ENCODE measurements at places on chromosomes 5 and 9.

GRCh38 chr5:97501286-97501964 lies 318.4 kb upstream of the RIOK2 start:
- H3K27ac ChIP-seq, result no peak overlapping the region
- no peaks in the 10 kb centered on the region for H3K36me3 ChIP-seq
- H3K27me3 ChIP-seq, result no peaks in the 10 kb centered on the region
- H3K4me3 ChIP-seq, result no peak overlapping the region

DNA sequence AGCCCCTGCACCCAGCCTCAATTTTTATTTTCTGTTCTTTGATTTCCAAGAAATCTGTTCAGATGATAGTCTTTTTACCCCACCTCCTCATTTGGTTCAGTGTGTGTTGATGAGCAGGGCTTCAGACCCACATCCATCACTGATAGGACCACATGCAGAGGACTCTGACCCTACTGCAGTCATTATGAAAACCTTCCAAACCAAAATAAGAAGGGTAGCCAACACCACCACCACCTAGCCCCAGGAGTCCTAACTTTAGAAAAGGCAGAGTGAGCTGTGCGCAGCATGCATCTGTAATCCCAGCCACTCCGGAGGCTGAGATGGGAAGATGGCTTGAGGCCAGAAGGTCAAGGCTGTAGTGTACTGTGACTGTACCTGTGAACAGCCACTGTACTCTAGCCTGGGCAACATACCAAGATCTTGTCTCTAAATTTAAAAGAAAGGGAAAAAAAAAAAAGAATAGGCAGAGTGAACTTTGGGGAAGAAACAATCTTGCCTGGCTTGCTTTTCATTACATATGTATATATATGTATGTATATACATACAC lies 13.0 kb downstream of the CDKN2AIPNL start:
- H3K27me3 ChIP-seq, result no peaks in the 10 kb centered on the region
- no peaks in the 10 kb centered on the region for H3K4me1 ChIP-seq
- DNase-seq, result no peak
- no peak overlapping the region for H3K27ac ChIP-seq
- H3K4me3 ChIP-seq, result no peak overlapping the region
- peaks cover 80% of the 10 kb centered on the region for H3K36me3 ChIP-seq

DNA sequence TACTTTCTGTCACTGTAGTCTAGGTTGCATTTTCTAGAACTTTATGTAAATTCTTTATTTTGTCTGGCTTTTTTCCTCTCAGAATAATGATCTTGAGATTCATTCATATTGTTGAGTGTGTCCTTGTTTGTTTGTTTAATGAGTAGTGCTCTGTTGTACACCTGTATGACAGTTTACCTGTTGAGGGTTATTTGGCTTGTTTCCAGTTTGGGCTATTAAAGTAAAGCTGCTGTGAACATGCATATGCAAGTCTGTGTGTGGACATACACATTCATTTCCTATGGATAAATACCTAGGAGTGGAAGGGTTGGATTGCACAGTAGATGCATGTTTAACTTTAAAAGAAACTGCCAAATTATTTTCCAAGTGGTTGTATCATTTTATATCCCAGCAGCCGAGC lies 30.4 kb downstream of the MVB12B start:
- H3K27me3 ChIP-seq, result no peaks in the 10 kb centered on the region
- no peaks in the 10 kb centered on the region for H3K4me1 ChIP-seq

DNA sequence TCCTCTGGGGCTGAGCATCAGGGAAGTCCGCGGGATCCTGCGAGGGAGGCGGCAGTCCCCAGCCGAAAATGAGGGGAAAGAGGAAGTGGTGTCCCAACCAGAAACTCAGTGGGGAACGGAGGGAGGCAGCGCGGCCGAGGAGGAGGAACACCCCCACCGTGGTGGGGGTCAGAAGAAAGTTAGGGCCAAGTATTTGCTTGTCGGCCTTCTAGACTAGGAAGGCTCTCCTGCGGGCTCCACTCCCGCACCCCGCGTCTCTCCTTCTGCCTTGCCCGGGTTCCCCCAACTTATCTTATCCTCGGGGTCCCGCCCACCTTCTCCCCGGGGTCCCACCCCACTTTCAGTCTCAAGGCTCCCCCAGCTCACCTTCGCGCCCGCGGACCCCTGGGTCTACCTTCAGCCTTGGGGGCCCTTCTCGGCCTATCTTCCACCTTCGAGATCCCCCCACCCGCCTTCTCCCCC lies 557 bp upstream of the PHF2 start:
- H3K27me3 ChIP-seq, result no peaks in the 10 kb centered on the region
- H3K4me3 ChIP-seq, result peak overlapping the region; percentile 73
- peaks cover 49% of the 10 kb centered on the region for H3K4me1 ChIP-seq
- no peaks in the 10 kb centered on the region for H3K36me3 ChIP-seq
- H3K27ac ChIP-seq, result peak overlapping the region; percentile 90
- DNase-seq, result peak; percentile 81

GRCh38 chr9:7144265-7145046 lies 386.7 kb downstream of the KDM4C start:
- DNase-seq, result no peak
- no peak overlapping the region for H3K4me3 ChIP-seq
- H3K27ac ChIP-seq, result no peak overlapping the region
- H3K36me3 ChIP-seq, result no peaks in the 10 kb centered on the region
- no peaks in the 10 kb centered on the region for H3K27me3 ChIP-seq

DNA sequence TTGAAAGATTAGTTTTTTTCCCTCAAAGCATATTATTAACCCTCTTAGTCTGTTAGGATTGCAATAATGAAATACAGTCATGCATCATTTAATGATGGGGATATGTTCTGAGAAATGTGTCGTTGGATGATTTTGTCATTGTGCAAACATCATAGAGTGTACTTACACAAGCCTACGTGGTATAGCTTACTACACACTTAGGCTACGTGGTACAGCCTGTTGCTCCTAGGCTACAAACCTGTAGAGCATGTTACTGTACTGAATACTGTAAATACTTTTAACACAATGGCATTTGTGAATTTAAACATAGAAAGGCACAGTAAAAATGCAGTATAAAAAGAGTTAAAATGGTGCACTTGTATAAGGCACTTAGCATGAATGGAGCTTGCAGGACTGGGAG lies 132.7 kb downstream of the PDE8B start:
- peaks cover 10% of the 10 kb centered on the region for H3K36me3 ChIP-seq
- no peak for DNase-seq
- no peaks in the 10 kb centered on the region for H3K4me1 ChIP-seq
- no peak overlapping the region for H3K27ac ChIP-seq
- no peak overlapping the region for H3K4me3 ChIP-seq

DNA sequence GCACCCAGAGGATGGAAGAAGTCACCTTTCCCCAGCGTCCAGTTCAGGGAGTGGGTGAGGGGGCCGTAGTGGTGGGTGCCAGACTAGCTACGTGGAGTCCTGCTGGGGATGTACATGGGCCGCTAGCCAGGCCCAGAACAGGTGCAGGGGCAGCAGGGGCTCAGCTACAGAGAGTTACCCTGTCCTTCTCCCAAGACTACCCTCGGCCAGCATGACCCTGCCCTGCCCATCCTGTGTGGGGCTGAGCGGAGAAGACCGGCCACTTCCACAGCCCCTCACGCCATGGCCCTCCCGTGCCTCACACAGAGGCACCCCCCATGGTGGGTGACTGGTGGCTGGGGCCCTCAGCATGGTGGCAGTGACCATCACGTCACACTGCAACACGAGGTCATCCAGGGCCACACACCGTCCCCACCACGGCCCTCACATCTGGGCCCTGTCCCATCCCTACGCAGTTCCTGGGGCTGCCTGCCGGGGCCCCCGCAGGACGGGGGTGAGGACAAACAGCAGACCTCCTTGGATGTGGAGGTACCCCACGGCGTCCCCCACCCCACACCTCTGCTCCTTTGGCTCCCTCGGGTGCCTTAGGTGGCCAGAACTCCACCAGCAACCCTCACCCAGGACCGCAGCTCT lies 977 bp upstream of the DPP7 start:
- DNase-seq, result no peak
- H3K4me1 ChIP-seq, result no peaks in the 10 kb centered on the region
- H3K27me3 ChIP-seq, result no peaks in the 10 kb centered on the region
- peak overlapping the region; percentile 82 for H3K4me3 ChIP-seq

DNA sequence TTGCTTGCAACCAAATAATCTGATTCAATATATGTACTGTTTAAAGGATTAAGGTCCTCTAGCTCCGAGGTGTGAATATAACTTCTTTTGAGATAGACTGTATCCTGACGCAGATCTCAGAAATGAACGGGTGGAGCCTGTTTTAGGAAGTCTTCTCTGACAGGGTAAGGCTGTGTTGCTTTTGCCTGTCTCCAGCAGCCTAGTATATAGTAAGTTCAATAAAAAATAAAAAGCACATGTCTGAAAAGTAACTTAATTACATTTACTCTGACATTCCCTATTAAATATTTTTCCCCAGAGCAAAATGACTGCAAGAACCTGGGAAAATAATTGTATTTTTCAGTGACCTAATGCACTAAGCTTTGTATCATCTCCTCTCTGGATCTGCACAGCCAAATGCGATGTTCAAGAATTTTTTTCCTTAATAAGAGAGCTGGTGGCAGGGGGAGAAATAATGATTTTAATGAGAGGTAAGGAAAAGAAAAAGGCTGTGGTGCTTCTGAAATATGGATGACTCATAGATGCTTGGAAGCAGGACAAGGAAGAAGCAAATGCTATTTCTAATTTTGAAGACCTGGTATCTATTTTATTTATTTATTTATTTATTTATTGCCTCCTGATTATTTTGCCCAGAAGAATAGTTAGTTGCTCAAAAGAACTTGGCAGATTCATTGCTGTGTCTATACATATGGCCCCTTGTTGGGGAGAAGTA lies 7.3 kb downstream of the PPP3R2 start:
- H3K36me3 ChIP-seq, result no peaks in the 10 kb centered on the region
- H3K27me3 ChIP-seq, result no peaks in the 10 kb centered on the region
- DNase-seq, result no peak
- no peak overlapping the region for H3K4me3 ChIP-seq

DNA sequence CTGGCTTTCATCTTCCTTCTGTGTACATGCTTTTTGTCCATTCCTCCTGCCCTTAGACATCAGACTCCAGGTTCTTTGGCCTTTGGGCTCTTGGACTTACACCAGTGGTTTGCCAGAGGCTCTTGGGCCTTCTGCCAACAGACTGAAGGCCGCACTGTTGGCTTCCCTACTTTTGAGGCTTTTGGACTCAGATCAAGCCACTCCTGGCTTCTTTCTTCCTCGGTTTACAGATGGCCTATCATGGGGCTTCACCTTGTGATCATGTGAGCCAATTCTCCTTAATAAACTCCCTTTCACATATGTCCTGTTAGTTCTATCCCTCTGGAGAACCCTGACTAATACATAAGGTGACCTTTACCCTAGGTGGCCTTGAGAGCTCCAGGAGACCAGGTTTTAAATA lies 189.1 kb upstream of the CCNG1 start:
- H3K27me3 ChIP-seq, result no peaks in the 10 kb centered on the region
- no peaks in the 10 kb centered on the region for H3K4me1 ChIP-seq
- H3K4me3 ChIP-seq, result no peak overlapping the region
- no peak overlapping the region for H3K27ac ChIP-seq
- H3K36me3 ChIP-seq, result no peaks in the 10 kb centered on the region

- no peak overlapping the region for H3K4me3 ChIP-seq
- DNase-seq, result no peak
- H3K27ac ChIP-seq, result no peak overlapping the region
- H3K4me1 ChIP-seq, result peaks cover 61% of the 10 kb centered on the region
- no peaks in the 10 kb centered on the region for H3K27me3 ChIP-seq
These were observed 93.6 kb downstream of the TRIO start for GRCh38 chr5:14236757-14237156.

DNA sequence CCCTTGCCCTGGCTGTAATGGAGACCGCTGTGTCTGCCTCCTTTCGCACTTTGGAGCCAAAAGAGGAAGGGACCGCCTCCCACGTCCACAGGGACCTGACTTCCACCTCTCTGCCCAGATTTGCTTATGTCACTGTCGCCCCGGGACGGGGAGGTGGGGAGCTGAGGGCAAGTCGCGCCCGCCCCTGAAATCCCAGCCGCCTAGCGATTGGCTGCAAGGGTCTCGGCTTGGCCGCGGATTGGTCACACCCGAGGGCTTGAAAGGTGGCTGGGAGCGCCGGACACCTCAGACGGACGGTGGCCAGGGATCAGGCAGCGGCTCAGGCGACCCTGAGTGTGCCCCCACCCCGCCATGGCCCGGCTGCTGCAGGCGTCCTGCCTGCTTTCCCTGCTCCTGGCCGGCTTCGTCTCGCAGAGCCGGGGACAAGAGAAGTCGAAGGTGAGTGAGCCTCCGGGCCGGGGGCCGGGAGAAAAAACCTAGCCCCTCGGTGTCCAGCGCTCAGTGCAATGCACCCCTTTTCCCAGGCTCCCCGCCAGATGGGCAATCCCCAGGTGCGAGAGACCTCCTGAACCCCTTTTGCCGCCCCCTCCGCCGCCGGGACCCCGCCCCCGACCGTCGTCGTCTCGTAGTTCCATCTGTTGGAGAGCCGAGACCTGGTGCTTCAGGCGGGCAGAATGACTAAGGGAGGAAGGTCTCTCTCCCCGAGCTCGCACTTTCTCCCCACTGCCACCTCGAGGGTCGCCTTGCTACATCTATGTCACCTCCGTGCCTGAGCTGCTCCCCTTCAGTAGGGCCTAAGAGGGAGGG lies at the start of gene GPX3:
GPX3 (plus strand) TSS at position 288 of the 807 bp plus-strand sequence; CDS start at position 352, 64 bp downstream.
- peak within 1 kb of the TSS; percentile 83 for H3K27ac ChIP-seq
- no peaks in the 10 kb centered on the region for H3K27me3 ChIP-seq
- H3K36me3 ChIP-seq, result no peaks in the 10 kb centered on the region
- no peaks in the 10 kb centered on the region for H3K4me1 ChIP-seq
- peak; percentile 99 for DNase-seq

- H3K4me3 ChIP-seq, result no peak overlapping the region
- H3K27ac ChIP-seq, result no peak overlapping the region
- H3K36me3 ChIP-seq, result no peaks in the 10 kb centered on the region
- H3K27me3 ChIP-seq, result no peaks in the 10 kb centered on the region
These were observed 6.3 kb upstream of the GARIN3 start for GRCh38 chr5:157172403-157172802.

GRCh38 chr5:122493091-122494021 lies 181.3 kb downstream of the SNCAIP start:
- DNase-seq, result no peak
- H3K4me1 ChIP-seq, result no peaks in the 10 kb centered on the region
- no peak overlapping the region for H3K4me3 ChIP-seq
- no peaks in the 10 kb centered on the region for H3K36me3 ChIP-seq
- H3K27ac ChIP-seq, result no peak overlapping the region
- no peaks in the 10 kb centered on the region for H3K27me3 ChIP-seq

GRCh38 chr5:171367424-171368370 lies 20.0 kb upstream of the NPM1 start:
- no peaks in the 10 kb centered on the region for H3K36me3 ChIP-seq
- H3K27ac ChIP-seq, result no peak overlapping the region
- DNase-seq, result no peak
- H3K4me1 ChIP-seq, result no peaks in the 10 kb centered on the region
- H3K27me3 ChIP-seq, result peaks cover 16% of the 10 kb centered on the region
